ENCODE measurements at places on chromosomes 3 and 15. TPM values are rescaled to one million over a fixed set of nuclear protein-coding genes. Genes with fewer than 3 reads are reported as not detected.

Gene KIF23
- total RNA-seq, result 57.2 TPM

Gene LRRC49
- 8.3 TPM for total RNA-seq

Gene CSNK1G1
- 17.1 TPM for total RNA-seq

Gene TRPC1
- total RNA-seq, result 18.6 TPM

- no peaks in the 10 kb centered on the region for H3K36me3 ChIP-seq
- H3K27me3 ChIP-seq, result no peaks in the 10 kb centered on the region
- DNase-seq, result no peak
- no peak overlapping the region for H3K27ac ChIP-seq
- H3K4me1 ChIP-seq, result no peaks in the 10 kb centered on the region
- no peak overlapping the region for H3K4me3 ChIP-seq
Measured at GRCh38 chr15:93428807-93429351, 339.9 kb upstream of the RGMA start.

- peaks cover 4% of the 10 kb centered on the region for H3K4me1 ChIP-seq
- peaks cover 13% of the 10 kb centered on the region for H3K36me3 ChIP-seq
- no peak overlapping the region for H3K4me3 ChIP-seq
- no peaks in the 10 kb centered on the region for H3K27me3 ChIP-seq
- no peak overlapping the region for H3K27ac ChIP-seq
Measured at GRCh38 chr3:141243271-141243707, 11.7 kb downstream of the PXYLP1 start.

- H3K27ac ChIP-seq, result no peak overlapping the region
- DNase-seq, result no peak
- H3K36me3 ChIP-seq, result no peaks in the 10 kb centered on the region
- H3K4me1 ChIP-seq, result peaks cover 2% of the 10 kb centered on the region
- no peaks in the 10 kb centered on the region for H3K27me3 ChIP-seq
- H3K4me3 ChIP-seq, result no peak overlapping the region
Measured at GRCh38 chr15:70702584-70702983, 60.8 kb downstream of the UACA start.

- no peak overlapping the region for H3K4me3 ChIP-seq
- 0 out of 2 replicates have a peak, but pooled peaks cover 3% of the 10 kb centered on the region for H3K4me1 ChIP-seq
- no peaks in the 10 kb centered on the region for H3K36me3 ChIP-seq
- no peak overlapping the region for H3K27ac ChIP-seq
- H3K27me3 ChIP-seq, result no peaks in the 10 kb centered on the region
- DNase-seq, result no peak
Measured at GRCh38 chr15:38613085-38613484, 48.5 kb upstream of the RASGRP1 start.

GRCh38 chr3:150379469-150379868 lies 28.6 kb upstream of the TSC22D2 start:
- H3K4me3 ChIP-seq, result no peak overlapping the region
- H3K27ac ChIP-seq, result no peak overlapping the region
- H3K36me3 ChIP-seq, result no peaks in the 10 kb centered on the region
- peaks cover 14% of the 10 kb centered on the region for H3K4me1 ChIP-seq
- DNase-seq, result no peak

- H3K27ac ChIP-seq, result no peak overlapping the region
- no peaks in the 10 kb centered on the region for H3K27me3 ChIP-seq
- DNase-seq, result no peak
- no peak overlapping the region for H3K4me3 ChIP-seq
Measured at GRCh38 chr3:107082527-107082926, 294.7 kb upstream of the CCDC54 start.

DNA sequence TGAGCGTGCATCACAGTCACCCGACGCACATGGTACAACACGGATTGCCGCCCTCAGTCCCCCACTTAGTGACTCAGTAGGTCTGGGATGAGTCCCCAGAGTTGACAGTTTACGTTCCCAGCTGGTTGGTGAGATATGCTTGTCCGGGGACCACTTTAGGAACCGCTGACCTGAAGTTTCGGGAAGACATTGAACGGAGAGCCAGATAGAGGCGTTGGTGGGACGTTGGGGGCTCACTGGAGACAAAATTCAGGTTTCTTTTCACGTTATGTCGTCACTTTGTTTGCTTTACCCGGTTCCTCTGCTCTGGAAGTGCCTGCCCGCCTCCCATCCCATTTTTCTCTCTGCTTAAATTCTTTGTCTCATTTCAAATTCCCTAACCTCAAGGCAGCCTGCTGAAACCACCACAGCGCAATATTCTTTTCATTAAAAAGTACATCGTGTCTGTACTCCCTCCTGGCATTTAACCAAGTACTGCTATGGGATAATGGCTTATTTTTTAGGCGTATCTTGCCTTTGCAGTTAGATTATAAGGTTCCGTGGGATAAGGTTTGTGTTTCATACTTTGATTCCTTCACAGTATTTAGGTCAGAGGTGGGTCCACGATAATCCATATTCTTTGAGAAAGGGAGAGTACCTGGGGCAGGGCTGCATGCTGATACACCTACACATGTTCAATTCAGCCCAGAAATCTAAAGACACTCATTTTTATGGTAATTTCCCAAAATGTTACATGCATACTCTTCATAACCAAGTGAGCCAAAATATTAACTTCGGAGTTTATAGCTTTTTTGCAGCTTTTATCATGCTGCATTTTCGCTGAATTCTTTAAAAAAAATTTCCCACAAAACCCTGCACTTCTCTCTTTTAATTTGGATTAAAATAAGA lies 921 bp downstream of the LMLN start:
- H3K4me1 ChIP-seq, result peaks cover 2% of the 10 kb centered on the region
- H3K4me3 ChIP-seq, result peak overlapping the region; percentile 91
- DNase-seq, result no peak
- no peaks in the 10 kb centered on the region for H3K27me3 ChIP-seq
- H3K27ac ChIP-seq, result no peak overlapping the region
- peaks cover 10% of the 10 kb centered on the region for H3K36me3 ChIP-seq

DNA sequence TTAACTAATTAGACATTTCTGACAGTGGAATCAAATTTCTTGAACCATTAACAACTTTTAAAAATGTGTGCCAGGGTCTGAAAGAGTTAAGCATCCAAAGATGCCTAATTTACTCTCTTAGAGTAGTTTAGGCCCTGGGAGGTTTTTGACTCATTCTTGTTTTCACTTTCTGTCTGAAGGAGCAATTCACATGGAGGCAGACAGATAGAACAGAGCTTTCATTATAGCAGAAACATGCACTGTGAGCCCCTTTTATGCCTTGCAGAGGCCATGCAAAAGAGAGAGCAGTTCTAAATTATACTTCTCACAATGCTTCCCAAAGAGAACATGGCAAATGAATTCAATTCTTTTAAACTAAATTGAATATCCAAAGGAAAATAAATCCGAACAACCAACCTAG lies 554.8 kb downstream of the MFSD1 start:
- H3K36me3 ChIP-seq, result no peaks in the 10 kb centered on the region
- H3K27ac ChIP-seq, result no peak overlapping the region
- H3K4me3 ChIP-seq, result no peak overlapping the region
- no peaks in the 10 kb centered on the region for H3K27me3 ChIP-seq
- H3K4me1 ChIP-seq, result no peaks in the 10 kb centered on the region

- DNase-seq, result no peak
- no peaks in the 10 kb centered on the region for H3K27me3 ChIP-seq
- no peaks in the 10 kb centered on the region for H3K36me3 ChIP-seq
- no peak overlapping the region for H3K4me3 ChIP-seq
- H3K4me1 ChIP-seq, result no peaks in the 10 kb centered on the region
Measured at GRCh38 chr15:25802285-25802830, 60.8 kb downstream of the ATP10A start.

GRCh38 chr3:141471160-141471559 lies 15.7 kb upstream of the RASA2 start:
- H3K27me3 ChIP-seq, result no peaks in the 10 kb centered on the region
- H3K4me3 ChIP-seq, result no peak overlapping the region
- H3K4me1 ChIP-seq, result no peaks in the 10 kb centered on the region
- DNase-seq, result no peak
